Colonic mucosa (tissue), 4 donors: ENCODE measurements at places on chromosomes 6 and 20. TPM values are rescaled to one million over a fixed set of nuclear protein-coding genes. Genes with fewer than 3 reads are reported as not detected.

- H3K4me3 ChIP-seq = no peak overlapping the region
- H3K4me1 ChIP-seq = no peaks in the 10 kb centered on the region
- H3K36me3 ChIP-seq = no peaks in the 10 kb centered on the region
- no peak overlapping the region for H3K27ac ChIP-seq
- H3K27me3 ChIP-seq = no peaks in the 10 kb centered on the region
- DNase-seq = no peak
Observed at GRCh38 chr6:132412656-132413498, 11.6 kb upstream of the MOXD1 start.

Gene GJA10
- not detected for total RNA-seq

Gene OPN5
- not detected for total RNA-seq

Gene TNFAIP3
- 46.3 TPM for total RNA-seq

DNA sequence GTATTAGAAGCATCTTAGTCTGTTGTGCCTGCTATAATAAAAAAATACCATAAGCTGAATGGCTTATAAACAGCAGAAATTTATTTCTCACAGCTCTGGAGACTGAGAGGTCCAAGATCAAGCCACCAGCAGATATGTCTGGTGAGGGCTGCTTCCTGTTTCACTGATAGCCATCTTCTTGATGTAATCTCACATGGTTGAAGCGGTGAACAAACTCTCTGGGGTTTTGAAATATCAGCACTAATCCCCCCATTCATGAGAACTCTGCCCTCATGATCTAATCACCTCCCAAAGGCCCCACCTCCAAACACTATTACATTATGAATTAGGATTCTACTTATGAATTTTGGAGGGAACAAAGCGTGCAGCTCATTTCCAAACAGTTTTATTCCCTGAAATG lies 11.6 kb upstream of the CLVS2 start:
- no peak overlapping the region for H3K4me3 ChIP-seq
- no peak overlapping the region for H3K27ac ChIP-seq
- no peak for DNase-seq
- no peaks in the 10 kb centered on the region for H3K36me3 ChIP-seq
- no peaks in the 10 kb centered on the region for H3K4me1 ChIP-seq

Gene DACT2
- total RNA-seq = 2.0 TPM

- no peak overlapping the region for H3K27ac ChIP-seq
- H3K27me3 ChIP-seq = no peaks in the 10 kb centered on the region
- H3K36me3 ChIP-seq = no peaks in the 10 kb centered on the region
- no peaks in the 10 kb centered on the region for H3K4me1 ChIP-seq
- no peak for DNase-seq
Observed at GRCh38 chr6:62980093-62980492, 231.2 kb upstream of the FKBP1C start.

DNA sequence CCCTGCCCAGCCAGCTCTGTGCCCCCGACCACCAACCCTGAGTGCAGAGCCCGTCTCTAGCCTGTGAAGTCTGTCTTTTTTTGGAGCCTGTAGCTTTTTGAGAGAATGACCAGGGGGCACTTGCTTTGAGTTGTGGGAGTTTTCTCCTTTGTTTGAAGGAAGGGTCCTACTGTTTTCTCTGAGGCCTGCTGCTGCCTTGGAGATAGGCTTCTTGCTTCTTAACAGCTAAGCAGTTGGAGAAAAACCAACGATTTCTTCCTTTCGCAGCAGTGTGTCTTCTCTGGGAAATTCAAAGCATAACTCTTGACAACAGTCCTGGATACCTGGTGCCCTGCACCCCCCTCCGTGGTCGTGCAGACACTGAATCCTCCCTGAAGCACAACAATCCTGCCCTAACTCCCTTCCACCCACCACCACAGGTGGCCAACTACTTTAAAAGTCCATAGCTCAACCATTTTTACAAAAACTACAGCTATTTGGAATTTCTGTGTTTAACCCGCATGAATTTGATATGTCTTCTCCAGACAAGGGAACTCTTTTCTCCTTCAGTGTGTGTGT lies 61.0 kb downstream of the FAM50B start:
- no peak overlapping the region for H3K4me3 ChIP-seq
- peaks cover 6% of the 10 kb centered on the region for H3K4me1 ChIP-seq
- no peak overlapping the region for H3K27ac ChIP-seq
- H3K27me3 ChIP-seq = no peaks in the 10 kb centered on the region

Gene EPHA7
- 1.3 TPM for total RNA-seq

DNA sequence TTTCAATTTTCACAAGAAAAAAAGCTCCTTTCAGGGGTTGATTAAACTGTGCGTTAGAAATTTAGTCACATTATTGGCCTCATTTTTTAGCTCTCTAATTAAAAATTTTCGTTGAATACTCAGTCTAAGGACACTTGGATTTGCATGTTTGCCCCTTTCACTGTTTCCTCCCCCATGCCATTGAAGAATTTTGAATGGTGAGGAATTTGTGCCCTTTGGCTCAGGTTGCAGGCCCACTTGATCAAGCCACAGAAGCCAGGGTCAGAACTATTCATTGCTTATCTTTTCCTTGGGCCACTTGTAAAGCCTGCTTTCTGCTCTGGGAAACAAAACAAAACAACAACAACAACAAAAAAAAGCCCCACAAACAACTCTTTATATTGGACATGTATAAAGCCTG lies 12.2 kb downstream of the LIN28B start:
- H3K4me3 ChIP-seq = no peak overlapping the region
- no peaks in the 10 kb centered on the region for H3K4me1 ChIP-seq
- no peak for DNase-seq

DNA sequence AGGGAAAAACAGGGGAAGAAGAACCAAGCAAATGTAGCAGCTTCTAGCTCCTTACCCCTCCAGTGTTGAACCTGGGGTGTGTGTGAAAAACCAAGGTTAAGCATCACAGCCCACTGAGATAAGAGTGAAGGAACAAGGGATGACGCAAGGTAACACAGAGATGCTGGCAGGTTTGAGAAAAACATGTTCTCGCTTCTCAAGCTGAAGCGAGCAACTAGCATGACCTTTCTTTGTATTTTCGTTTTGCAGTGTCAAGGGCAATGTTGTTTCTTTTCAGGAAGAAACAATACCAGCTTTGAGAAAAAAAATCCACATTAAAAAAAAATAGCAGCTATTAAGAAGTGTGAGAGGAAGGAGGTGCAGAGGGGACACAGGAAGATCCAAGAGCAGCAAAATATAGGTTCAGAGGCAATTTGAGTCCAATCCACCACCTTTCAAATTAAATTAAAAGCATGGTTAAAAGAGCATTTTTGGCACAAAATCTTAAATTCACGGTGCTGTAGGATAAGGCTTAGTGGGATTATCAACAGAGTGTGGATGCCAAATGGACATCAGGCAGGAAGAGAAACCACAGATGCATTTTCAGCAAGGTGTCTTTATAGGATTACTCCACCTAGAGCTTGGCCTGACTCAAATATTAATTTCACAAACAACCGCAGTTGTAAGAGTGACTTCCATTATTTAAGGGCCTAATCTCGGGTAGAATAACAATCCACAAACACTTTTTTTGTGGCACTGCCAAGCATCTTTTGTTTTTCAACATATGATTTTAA lies 70.9 kb downstream of the SYNE1 start:
- no peaks in the 10 kb centered on the region for H3K27me3 ChIP-seq
- H3K27ac ChIP-seq = no peak overlapping the region

Gene ACTL10
- total RNA-seq = 8.0 TPM

DNA sequence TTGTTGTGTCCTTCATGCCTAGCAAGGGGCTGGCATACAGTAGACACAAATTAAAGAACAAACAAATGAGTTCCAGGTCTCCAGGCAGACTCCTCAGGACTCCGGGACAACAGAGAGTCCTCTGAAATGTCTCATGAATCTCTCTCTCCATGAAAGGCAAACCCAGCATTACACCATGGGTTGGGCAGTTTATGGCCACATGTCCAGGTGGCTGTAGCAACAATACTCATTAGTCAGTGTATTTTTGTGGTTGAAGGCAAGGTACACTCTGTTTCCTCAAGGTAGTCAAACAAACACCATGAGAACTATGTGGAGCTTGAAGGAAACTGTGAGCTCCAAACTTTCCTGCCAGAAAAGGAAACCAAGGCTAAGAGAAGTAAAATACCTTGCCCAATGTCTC lies 62.2 kb downstream of the KCNB1 start:
- H3K36me3 ChIP-seq = no peaks in the 10 kb centered on the region
- no peaks in the 10 kb centered on the region for H3K4me1 ChIP-seq
- no peak overlapping the region for H3K4me3 ChIP-seq
- no peaks in the 10 kb centered on the region for H3K27me3 ChIP-seq

GRCh38 chr20:21280522-21281016 lies 22.6 kb upstream of the XRN2 start:
- H3K27ac ChIP-seq = no peak overlapping the region
- no peaks in the 10 kb centered on the region for H3K36me3 ChIP-seq
- H3K27me3 ChIP-seq = no peaks in the 10 kb centered on the region
- peak; percentile 50 for DNase-seq

DNA sequence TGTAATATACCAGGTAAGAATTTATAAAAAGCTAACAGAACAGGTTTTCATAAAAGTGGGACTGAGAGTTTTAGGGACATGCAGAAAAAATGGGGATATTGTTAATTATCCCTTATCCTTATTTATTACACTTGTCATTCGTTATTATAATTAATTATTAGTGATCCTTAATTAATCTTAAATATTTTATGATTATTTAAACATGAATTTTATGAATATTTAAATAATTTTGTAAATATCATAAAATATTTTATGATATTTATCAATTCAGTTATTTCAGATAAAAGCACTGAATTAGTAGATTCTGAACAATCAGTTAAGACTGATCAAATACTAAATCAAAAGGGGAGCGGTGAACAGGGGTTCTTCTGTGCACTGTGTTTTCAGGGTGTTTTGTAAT lies 300.1 kb downstream of the PAX1 start:
- H3K4me3 ChIP-seq = no peak overlapping the region
- no peak overlapping the region for H3K27ac ChIP-seq
- H3K36me3 ChIP-seq = no peaks in the 10 kb centered on the region
- H3K27me3 ChIP-seq = no peaks in the 10 kb centered on the region

DNA sequence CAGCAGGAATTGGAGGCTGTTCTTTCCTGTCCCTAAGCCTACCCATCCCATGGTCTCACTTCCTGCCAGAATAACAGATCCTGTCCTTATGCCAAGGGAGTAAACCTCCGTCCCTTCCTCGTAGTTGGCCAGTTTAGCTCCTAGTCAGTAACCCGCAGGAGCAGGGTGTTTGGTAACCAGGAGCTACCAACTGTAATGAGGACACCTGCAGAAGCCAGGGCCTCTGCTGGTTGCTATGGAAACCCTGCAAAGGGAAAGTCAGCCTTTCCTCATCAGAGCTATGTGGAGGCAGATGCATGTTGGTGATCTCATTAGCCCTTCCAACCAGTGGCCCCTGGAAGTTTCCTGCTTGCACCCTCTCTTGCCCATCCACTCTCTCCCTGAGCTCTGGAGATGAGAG lies 368.2 kb upstream of the SULF2 start:
- no peak overlapping the region for H3K27ac ChIP-seq
- no peak for DNase-seq
- H3K4me3 ChIP-seq = no peak overlapping the region
- no peaks in the 10 kb centered on the region for H3K36me3 ChIP-seq
- H3K27me3 ChIP-seq = no peaks in the 10 kb centered on the region

DNA sequence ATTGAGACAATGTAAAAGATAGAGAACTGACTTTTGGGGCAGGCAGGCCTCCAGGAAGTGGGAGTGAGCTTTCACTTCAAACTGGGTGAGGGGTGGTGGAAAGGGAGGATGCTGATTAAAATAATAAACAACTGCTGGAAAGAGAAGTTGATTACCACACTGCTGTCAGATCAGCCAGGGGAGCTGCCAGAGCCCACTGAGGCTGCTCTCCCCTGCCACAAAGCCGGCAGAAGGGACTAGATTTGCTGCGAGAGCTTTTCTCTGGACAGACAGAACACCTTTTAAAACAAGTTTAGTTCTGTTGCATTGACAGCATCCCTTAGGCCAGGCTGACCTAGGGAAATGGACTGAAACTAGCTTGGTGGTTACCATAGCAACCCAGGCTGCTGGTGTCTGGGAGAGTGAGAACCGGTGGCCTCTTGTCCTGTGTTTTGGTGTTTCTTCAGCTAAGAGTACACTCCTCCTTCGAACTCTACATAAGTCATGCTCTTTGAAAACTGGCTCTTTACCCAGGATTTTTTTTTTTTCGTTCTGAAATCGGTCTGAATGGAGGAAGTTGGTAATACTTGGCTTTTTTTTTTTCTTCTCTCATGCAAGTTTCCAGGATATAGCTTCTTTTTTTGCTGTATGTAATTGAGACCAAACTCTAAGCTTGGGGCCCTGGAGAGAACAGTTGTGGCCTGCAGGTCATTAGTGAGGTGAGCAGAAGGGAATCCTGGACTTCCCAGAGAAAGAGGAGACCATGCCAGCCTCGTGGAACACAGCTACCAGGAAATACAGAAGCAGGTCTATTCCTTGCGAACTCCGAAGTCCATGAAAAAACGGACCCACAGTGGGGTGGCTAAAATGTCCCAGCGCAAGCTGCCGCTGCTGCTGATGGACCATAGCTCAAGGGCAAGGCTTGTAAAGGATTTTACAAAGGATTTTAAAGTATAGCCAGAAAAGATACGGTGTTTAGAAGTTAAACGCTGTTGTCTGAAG lies 374.4 kb downstream of the UTRN start:
- peaks cover 5% of the 10 kb centered on the region for H3K4me1 ChIP-seq
- no peaks in the 10 kb centered on the region for H3K36me3 ChIP-seq
- peak overlapping the region; percentile 25 for H3K4me3 ChIP-seq
- no peaks in the 10 kb centered on the region for H3K27me3 ChIP-seq

Gene CRISP1
- not detected for total RNA-seq

DNA sequence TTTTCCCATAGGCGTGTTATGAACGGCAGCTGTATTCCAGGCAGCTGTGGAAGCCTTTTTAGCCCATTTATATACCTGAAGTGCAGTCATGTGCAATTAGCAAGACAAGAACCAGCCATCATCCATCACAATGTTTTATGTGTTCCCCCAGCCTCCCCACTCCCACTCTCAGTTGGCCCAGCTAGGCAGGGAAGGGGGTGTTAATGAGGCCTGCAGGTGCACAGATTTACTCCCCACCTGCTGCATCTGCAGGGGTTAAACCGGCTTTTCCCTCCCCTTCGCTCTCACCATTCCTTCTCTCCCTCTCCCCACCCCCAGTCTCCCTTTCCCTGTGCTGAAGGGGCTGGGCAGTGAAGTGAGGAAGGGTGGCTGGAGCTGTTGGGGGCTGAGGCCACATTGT lies 149.8 kb upstream of the AKAP12 start:
- no peaks in the 10 kb centered on the region for H3K36me3 ChIP-seq
- no peak overlapping the region for H3K4me3 ChIP-seq
- no peak overlapping the region for H3K27ac ChIP-seq
- H3K4me1 ChIP-seq = no peaks in the 10 kb centered on the region

DNA sequence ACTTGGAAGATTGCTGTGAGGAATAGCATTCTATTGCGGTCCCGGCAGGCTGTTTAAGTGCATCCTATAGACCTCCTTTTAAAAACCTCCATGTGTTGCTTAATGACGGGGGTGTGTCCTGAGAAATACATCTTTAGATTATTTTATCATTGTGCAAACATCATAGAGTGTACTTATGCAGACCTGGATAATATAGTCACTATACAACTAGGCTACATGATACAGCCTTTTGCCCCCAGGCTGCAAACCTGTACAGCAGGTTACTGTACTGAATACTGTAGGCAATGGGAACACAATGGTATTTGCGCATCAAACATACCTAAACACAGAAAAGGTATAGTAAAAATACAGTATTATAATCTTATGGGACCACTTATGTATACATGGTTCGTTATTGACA lies 175.6 kb downstream of the RNF144B start:
- H3K4me1 ChIP-seq = no peaks in the 10 kb centered on the region
- H3K27me3 ChIP-seq = no peaks in the 10 kb centered on the region
- DNase-seq = no peak

Gene SNAI1
- 4.5 TPM for total RNA-seq

Gene C20orf144
- not detected for total RNA-seq

GRCh38 chr6:113411011-113411410 lies 446.1 kb upstream of the MARCKS start:
- H3K4me1 ChIP-seq = no peaks in the 10 kb centered on the region
- H3K36me3 ChIP-seq = no peaks in the 10 kb centered on the region
- DNase-seq = peak; percentile 56
- no peak overlapping the region for H3K4me3 ChIP-seq
- no peak overlapping the region for H3K27ac ChIP-seq
- no peaks in the 10 kb centered on the region for H3K27me3 ChIP-seq
